ENCODE measurements at places on chromosomes 3 and 15.

GRCh38 chr3:195441051-195441450 lies 1.8 kb downstream of the ACAP2 start:
- no peak for DNase-seq

- DNase-seq, result no peak
These were observed 55.0 kb downstream of the FLNB start for GRCh38 chr3:58063022-58063815.

DNA sequence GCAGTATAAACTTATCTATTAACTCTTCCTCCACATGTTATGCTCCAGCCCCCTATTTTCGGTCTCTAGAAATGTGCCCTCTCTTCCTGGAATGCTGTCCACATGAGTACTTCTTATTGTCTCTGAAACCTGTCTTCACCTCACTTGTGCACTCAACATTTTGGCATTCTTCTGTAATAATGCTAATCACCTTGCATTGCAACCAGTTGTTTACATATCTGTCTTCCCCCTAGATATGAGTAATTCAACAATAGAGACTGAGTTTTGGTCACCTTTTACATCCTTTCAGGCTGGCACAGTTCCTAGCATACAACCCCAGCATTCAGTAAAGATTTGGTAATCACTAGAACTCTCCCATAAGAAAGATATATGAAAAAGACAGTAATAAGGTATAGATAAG lies 17.2 kb downstream of the CCDC80 start:
- DNase-seq, result no peak

- no peak for DNase-seq
These were observed 21.0 kb downstream of the SNAPC5 start for GRCh38 chr15:66476535-66476934.

- no peak for DNase-seq
These were observed 442.3 kb upstream of the TPRG1 start for GRCh38 chr3:188729422-188729821.

DNA sequence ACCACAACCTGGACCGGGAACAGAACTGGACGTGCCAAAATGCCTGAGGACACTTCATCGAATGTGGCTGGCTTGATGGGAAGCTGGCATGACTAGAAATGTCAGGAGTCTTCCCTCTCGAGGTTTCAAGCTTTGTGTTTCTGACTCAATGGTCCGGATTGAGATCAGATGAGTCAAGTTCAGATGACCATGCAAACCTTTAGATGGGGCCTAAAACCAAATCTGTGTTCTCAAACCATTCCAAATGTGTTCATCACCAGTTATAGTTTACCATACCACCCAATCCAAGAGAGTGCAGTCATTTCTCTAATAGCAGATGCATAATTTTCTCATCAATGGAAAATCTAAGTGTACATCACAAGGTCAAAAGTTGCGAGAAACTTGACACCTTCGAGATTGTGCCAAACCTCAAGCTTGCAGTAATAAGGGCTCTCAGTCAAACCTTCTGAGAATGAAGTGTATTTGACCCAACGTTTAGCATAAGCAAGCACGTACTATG lies 369.1 kb downstream of the RORA start:
- no peak for DNase-seq

DNA sequence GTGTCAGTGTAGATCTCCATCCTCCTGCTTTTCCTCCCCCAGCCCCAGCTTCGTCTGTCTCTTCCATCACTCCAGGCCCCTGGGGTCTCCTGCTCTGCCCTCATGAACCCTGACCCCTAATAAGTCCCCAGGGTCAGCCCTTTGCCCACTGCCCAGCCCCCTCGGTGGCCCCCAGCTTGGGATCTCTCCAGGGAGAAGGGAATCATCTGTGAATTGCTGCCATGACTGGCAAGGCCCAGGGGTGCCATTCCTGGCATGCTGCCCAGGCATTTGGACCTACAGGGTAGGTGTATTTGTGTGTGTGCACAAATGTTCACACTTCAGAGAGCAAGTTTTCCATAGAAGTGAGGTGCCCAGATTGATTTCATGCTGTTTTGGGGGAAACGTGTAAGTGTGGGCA lies 5.9 kb upstream of the TBC1D21 start:
- no peak for DNase-seq

DNA sequence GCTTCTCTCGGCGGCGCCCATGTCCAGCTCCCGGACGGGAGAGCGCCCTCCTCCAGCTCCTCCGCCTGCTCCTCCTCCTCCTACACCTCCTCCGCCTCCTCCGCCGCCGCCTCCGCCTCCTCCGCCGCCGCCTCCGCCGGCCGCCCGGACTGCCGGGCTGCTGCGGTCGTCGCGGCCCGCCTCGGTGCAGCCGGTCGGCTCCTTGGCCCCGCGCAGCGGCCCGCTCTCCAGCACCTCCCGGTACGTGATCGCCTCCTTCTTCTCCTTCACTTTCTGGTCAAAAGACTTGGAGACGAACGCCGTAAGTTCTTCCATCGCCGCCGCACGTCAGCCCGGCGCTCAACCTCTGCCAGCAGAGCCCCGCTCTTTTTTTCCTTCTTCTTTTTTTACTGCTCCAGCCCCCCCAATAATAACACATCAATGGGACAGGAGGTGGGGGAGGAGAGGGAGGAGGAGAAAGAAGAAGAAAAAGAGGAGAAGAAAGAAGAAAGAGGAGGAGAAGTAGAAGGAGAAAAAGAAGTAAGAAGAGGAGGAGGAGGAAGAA lies 438 bp downstream of the SHOX2 start:
- no peak for DNase-seq
